ENCODE measurements at places on chromosomes 5 and 9. TPM values are rescaled to one million over a fixed set of nuclear protein-coding genes. Genes with fewer than 3 reads are reported as not detected.

The ANKRD31 gene
- under 0.01 TPM for total RNA-seq

The ISL1 gene
- not detected for total RNA-seq

The RNF183 gene
- under 0.01 TPM for total RNA-seq

The HTR1A gene
- total RNA-seq: not detected

The FCN2 gene
- total RNA-seq: not detected

The ARID3C gene
- total RNA-seq: not detected
